ENCODE measurements at places on chromosomes 16 and 17.

- DNase-seq = no peak
Observed at GRCh38 chr17:31857920-31858641, 963 bp downstream of the COPRS start.

GRCh38 chr17:27206447-27206846, 87.5 kb upstream of the WSB1 start:
- peak; percentile 14 for DNase-seq

GRCh38 chr17:33142705-33143299, 150.3 kb downstream of the ASIC2 start:
- DNase-seq = peak; percentile 57

- no peak for DNase-seq
Observed at GRCh38 chr17:54864636-54865356, 35.9 kb upstream of the TOM1L1 start.

- no peak for DNase-seq
Observed at GRCh38 chr17:47009759-47010594, 30.9 kb upstream of the RPRML start.

DNA sequence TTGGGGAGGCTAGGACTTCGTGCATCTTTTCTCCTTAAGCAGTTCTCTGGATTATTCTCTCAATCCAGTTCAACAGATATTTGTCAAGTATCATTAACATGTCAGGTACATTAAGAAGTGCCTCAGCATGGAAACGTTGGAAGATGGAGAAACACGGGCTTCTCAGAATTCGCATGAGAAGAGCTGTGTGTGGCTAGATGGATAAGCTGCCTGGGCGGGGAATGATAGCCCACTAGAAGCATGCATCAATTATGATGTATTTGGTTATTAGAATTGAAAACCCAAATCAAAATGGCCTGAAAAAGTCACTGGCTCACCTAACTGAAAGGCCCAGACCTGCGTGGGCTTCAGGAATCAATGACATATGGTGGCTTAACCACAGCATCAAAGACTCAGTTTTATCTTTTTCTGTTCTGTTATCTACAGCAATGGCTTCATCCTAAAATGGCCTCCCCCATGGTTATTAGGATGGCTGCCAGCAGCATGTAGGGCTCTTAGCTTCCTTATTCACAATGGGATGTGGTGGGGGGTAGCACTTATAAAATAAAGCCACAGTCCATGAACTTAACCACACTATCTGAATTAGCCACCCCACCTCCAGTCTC, 43.9 kb downstream of the MMD start:
- DNase-seq = no peak

DNA sequence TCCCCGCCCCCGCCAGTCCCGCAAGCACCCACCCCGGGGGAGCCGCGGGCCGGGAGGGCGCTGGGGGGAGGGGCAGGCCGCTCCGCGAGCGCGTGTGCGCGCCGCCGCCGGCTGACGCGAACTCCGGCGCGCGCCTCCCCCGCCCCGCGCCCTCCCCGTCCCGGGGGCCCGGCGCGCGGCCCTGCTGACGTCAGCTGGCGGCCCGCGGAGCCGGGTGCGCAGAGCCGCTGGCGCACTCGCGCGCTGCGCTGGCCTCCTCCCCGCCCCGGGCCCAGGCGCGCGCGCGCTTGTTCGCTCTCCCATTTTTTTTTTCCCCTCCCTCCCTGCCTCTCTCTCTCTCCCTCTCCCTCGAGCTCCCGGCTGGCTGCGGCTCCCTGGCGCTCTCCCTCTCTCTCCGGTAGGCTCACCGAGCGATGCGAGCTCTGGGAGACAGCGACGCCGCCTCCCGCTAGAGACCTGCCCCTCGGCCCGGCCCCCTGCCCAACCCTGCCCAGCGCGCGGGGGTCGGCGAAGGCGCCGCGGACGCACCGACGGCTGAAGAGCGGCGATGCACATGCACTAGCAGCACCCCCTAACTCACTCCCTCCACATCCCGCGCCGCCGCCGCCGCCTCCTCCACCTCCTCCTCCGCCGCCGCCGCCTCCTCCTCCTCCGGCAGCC, at the start of gene GNAO1:
TSS of gene GNAO1 (plus strand) at position 334 of the 660 bp plus-strand sequence. CDS start 747 bp downstream, outside the sequence.
- peak; percentile 71 for DNase-seq

- no peak for DNase-seq
Observed at GRCh38 chr16:79628988-79629387, 28.5 kb upstream of the MAF start.

DNA sequence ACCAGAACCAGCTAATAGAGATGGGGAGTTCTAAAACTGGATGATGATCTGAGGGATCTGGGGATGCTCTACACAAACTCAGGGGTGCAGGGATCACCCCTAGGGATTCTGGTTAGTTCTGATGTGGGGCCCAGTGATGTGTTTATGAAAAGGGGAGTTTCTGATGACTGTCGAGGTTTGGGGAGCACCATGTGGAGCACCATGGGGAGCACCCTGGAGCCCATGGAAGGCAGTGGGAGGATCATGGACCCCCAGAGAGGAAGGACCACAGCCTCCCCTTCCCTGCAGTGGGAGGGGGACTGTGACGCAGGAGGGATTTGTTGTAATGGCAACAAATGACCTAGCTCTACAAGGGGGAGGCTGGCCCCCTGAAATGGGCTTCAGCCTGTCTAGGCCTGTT, 18.4 kb downstream of the PIMREG start:
- no peak for DNase-seq

GRCh38 chr17:68603027-68603426, 1.9 kb upstream of the FAM20A start:
- DNase-seq = no peak

DNA sequence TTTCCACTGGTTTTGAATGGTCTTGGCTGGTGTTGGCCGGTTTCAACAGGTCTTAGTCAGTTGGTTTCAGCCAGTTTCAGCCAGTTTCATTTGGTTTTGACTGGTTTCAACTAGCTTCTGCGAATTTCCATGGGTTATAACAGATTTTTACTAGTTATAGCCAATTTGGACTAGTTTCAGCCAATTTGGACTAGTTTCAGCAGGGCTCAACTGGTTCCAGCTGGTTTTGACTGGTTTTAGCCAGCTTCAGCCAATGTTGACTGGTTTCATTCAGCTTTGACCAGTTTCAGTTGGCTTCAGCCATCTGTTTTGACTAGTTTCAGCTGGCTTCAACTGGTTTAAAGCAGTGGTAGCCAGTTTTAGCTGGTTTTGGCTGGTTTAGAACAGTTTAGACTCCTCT, 432.6 kb downstream of the UTP18 start:
- DNase-seq = no peak

- no peak for DNase-seq
Observed at GRCh38 chr17:73765824-73766563, 121.7 kb upstream of the SDK2 start.

All from WTC11 (cell line).